ENCODE measurements at places on chromosomes 11 and 22.

DNA sequence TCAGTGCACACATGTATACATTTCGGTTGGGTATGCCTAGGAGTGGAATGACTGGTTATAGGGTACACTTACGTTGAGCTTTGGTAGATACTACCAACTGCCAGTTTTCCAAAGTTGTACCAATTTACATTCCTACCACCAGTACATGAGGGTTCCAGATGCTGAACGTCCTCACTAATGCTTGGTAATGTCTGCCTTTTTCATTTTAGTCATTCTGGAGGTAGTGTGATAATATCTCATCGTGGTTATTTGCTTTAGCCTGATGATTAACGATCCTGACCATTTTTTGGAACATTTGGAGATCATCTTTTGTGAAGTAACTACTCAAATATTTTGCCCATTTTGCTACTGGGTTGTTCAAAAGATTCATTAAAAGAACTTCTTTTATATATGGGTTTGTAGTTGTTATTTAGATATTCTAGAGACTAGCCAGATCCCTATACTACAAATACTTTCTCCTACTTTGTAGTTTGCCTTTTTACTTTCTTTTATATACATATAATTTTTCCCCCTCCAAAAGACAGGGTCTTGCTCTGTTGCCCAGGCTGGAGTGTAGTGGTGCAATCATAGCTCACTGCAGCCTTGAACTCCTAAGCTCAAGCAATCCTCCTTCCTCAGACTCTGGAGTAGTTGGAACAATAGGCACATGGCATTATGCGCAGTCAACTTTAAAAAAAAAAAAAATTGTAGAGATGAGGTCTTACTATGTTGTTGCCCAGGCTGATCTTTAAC is 62.1 kb downstream of the RBFOX2 start:
- no peak for DNase-seq

GRCh38 chr11:45918962-45919675 is 1.4 kb upstream of the PEX16 start:
- DNase-seq: no peak

GRCh38 chr11:33906484-33907186 is 14.8 kb upstream of the LMO2 start:
- no peak for DNase-seq

DNA sequence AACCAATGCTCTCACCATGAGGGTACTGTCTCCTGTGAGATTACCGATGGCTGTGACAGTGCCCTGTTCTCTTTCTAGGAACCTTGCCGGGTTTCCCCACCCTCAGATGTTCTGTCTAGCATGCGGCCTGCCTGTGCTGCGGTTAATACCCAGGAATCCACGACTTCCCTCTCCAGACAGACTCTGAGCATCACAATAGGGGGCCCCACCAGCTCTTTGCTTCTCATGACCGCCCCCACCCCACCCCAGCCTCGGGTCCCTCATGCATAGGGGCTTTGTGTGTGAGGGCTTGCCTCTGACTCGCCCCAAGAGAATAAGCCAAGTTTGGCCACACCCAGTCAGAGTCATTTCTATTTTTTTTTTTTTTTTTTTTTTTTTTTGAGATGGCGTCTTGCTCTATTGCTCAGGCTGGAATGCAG is 10.3 kb downstream of the PARVG start:
- DNase-seq: no peak

Data from stimulated activated CD8-positive, alpha-beta memory T cell treated with anti-CD3 and anti-CD28 coated beads, Interleukin-15, amount 100 ng/mL, for 4 hours (primary cell).